Left ventricle myocardium superior (tissue), 1 donor: ENCODE measurements at places on chromosomes 7 and 10. TPM values are rescaled to one million over a fixed set of nuclear protein-coding genes. Genes with fewer than 3 reads are reported as not detected.

Gene NEBL
- 781 TPM for total RNA-seq

Gene PAX4
- not detected for total RNA-seq

- DNase-seq: no peak
These were observed 5.0 kb upstream of the RBM17 start for GRCh38 chr10:6083523-6084475.

GRCh38 chr7:105389088-105389650 is 448 bp upstream of the SRPK2 start:
- no peak for DNase-seq

Gene MSMB
- not detected for total RNA-seq
